ENCODE measurements at places on chromosomes 16 and 17.

GRCh38 chr16:50285406-50286003, 19.2 kb downstream of the ADCY7 start:
- no peak for DNase-seq

DNA sequence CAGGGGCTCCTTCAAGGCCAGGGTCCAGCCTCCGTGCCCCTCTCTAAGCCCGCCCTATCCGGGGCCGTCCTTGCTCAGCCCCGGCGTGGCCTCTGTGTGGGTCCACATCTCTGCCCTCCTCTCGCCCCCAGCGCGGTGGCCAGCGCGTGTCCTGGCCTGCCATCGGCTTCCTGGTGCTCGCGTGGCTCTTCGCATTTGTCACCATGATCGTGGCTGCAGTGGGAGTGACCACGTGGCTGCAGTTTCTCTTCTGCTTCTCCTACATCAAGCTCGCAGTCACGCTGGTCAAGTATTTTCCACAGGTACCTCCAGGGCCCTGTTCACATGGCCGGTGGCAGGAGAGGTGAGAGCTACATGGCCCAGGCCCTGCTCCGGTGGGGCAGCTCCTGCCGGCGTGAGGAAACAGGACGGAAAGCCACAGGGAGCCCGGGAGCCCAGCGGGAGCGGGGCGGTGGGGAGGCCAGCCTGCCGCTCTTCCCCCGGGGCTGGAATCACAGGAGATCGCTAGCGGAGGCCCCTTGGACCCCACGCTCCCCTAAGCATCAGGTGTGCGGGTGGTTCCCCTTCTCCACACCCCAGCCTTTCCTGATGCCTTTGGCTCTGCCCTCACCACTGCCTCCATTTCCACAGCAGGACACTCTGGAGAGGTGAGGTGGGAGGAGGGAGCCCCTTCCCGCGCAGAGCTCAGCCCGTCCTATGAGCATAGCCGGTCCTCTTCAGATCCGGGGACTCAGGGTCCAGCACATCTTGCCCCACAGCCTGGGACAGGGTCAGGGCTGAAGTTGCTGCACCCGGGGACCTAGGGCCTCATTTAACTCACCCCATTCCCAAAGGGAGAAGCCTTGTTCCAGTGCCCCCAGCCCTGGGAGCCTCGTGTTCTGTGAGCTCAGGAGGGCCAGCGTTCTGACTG, 10.2 kb downstream of the TAX1BP3 start:
- no peak for DNase-seq

- DNase-seq: no peak
Observed at GRCh38 chr17:82602986-82603710, 45.1 kb downstream of the WDR45B start.

- DNase-seq: no peak
Observed at GRCh38 chr17:30187573-30187972, 47.9 kb downstream of the SLC6A4 start.

DNA sequence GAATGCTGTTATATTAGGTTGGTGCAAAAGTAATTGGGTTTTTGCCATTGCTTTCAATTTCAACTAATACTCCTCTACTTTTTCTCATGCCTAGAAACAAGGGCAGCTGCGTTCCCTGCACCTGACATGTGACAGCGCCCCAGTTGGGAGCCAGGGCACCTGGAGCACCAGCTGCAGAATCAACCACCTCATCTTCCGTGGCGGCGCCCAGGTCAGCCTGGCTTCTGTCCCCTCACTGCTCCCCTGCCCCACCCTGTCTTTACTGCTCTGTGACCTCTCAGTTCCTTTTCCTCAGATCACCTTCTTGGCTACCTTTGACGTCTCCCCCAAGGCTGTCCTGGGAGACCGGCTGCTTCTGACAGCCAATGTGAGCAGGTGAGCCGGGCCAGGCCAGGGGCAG, 16.4 kb upstream of the ITGAD start:
- DNase-seq: no peak

DNA sequence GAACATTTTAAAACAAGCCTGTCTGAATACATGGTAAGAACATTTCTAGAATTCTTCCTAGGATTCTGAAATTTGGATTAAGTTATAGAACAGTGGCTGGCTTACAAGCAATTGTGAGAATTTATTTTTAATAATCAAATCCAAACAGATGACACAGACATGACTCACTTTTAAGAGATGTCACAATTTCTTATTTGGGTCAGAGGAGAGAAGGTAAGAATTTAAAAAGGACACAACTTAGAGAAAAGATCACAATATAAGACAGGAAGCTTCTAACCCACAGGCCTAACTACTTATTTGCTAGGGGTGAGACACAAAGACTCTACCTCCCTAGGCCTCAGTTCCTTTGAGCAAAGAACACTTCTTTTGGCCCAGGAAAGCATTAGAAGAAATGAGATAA, 32.7 kb downstream of the ZZEF1 start:
- DNase-seq: peak; percentile 19

DNA sequence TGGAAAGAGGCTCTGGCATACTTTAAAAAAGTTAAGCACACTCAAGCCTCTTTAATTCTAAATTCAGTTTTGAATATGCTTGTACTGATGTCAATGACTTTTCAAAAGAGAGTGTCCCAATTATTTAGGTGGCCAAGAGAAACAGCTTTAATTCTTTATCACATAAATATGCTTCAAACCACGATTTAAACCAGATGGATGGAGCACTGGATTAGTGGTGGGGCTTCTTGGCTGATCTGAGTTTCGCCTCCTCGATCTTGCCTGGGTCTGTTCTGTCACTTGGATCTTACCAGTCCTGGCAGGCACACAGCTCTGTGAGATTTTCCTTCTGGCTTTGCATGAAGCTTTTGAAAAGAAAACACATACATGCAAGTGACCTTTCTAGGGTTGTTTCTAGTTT, 467.8 kb downstream of the MAF start:
- no peak for DNase-seq

GRCh38 chr17:82502207-82502606, 17.3 kb upstream of the FOXK2 start:
- DNase-seq: no peak

DNA sequence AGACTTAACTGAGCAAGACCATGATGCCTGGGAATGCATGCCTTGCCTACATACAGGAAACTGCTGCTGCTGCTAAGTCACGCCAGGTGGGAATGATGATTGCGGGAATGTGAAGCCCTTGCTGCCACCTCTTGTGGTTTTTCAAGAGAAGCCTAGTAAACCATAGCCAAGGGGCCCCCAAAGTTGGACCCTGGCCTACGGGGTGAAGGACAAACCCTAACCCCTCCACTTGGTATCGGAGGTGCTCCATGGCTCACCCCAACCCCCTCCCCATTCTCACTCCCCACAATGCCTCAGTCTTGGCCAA, 233.9 kb downstream of the ZNF423 start:
- DNase-seq: no peak

DNA sequence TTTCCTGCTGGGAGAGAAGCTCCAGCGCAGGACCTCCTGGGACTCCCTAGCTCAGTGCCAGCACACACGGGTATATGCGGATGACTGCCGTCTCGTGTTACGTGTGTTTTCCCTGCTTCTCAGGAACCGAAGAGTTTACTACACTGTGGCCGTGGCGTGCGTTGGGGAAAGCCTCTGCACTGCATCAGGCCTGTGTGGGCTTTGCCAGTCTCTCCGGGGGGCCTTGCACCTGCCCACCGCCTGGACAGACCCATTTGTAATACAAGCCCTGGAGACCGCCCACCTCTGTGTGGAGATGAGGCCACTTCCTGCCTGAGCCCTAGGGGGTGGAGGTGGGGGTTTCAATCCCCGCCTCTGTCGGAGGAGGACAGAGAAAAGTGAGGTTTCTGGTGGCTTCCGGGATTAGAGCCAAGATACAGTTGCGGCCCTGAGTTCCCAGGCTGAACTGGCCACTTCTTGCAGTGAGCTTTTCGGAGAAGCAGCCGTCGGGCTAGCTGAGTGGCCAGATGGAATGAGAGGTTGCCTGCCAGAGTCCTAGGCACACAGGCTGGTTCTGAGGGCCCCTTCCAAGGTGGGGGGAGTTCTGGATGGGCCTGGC, 43.4 kb upstream of the GSE1 start:
- DNase-seq: peak; percentile 66

- DNase-seq: no peak
Observed at GRCh38 chr17:60622961-60623360, 23.0 kb downstream of the PPM1D start.

GRCh38 chr17:47201166-47201565, 8.0 kb upstream of the MYL4 start:
- no peak for DNase-seq

DNA sequence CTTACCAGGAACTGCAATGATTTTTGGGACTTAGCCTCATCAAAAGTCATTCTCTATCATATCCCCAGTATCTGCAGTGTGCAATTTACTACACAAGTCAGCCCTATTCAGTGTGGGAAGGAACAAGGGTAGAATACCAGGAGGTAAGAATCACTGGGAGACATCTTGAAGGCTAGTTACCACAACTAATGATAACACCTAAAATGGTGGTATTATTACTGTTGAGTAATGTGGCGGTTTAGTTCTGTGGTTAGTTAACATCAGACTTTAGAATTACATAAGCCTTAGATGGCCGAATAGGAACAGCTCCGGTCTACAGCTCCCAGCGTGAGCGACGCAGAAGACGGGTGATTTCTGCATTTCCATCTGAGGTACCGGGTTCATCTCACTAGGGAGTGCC, 567.9 kb upstream of the CDH11 start:
- DNase-seq: peak; percentile 34

GRCh38 chr17:16428098-16428882, 12.9 kb downstream of the TRPV2 start:
- no peak for DNase-seq

- DNase-seq: peak; percentile 12
Observed at GRCh38 chr17:37220607-37220953, 155.2 kb upstream of the C17orf78 start.

- peak; percentile 20 for DNase-seq
Observed at GRCh38 chr16:77191259-77191969, 424 bp downstream of the MON1B start.

- peak; percentile 83 for DNase-seq
Observed at GRCh38 chr16:11611871-11612664, 25.3 kb upstream of the LITAF start.

GRCh38 chr16:84895016-84895415, 75.2 kb downstream of the CRISPLD2 start:
- DNase-seq: no peak

DNA sequence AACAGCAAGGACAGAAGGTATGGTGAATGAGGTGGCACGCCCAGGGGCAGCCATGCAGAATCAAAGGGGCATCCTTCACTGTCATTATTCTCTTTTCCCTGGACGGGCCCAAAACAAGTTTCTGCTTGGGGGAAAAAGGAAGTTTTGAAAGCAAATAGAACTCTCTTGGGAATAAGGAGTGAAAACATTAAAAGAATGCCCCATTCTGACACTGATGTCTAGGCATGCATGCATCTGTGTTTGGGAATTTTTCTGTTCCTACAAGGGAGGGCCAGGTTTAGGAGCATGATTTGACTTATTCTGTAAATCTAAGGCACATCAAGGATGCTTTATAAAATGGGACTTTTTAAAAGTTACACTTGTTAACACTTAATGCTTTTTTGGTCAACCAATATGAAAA, 34.3 kb upstream of the SLC12A3 start:
- DNase-seq: no peak

GRCh38 chr16:14509675-14510132, 120.4 kb downstream of the PARN start:
- DNase-seq: no peak

DNA sequence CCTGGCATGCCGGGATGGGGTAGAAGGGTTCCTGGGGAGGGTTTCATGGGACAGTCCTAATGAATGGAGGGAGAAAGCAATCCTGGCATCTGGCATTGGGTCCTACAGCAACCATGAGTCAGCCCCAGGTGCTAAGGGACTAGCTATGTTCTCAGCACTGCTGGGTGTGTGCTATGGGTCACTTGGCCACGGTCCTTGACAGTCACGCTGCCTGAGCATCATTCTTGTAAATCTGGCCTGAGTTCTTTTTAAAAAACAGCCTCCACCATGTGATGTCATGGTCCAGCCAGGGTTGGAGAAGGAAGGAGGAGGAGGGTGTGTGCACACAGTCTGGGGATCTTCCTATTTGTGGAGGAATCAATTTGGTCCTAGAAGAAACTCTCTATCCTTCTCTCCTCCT, 6.2 kb upstream of the RAMP2 start:
- DNase-seq: peak; percentile 53

All from M059J (cell line).